ENCODE measurements at places on chromosomes 2 and 18.

DNA sequence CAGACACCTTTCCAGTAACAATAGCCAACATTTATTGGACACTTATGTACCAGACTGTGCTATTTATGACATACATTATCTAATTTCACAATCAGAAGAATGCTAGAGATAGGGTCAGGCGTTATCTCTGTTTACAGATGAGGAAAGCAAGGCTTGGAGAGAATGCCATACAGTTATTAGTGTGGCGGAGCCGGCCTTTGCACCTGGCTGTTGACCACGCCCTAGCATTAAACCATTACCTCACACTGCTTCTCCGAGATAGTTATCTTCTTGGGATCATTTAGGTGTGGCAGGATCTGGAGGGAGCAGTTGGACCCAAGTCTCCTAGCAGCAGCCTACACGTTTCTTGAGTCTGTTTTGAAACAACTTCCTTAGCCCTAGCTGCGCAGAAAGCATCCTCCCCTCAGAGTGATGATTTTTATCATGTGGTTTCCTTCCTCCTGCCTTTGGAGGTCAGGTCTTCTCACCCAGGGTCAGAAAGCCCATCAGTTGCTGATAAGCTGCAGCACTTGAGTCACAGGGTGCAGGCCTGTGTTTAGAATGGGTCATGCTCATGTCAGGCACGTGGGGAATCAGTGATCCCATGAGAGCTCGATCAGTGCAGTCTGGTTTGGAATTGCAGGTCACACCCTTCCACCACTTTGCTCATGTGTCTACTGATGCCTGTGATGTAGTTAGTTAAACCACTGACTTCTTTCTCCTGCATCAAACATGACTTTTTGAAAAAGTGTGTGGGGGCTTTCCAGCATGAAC is 118.2 kb downstream of the SPTBN1 start:
- no peak for DNase-seq

GRCh38 chr18:13159579-13159978 is 59.0 kb upstream of the LDLRAD4 start:
- DNase-seq, result peak; percentile 87

DNA sequence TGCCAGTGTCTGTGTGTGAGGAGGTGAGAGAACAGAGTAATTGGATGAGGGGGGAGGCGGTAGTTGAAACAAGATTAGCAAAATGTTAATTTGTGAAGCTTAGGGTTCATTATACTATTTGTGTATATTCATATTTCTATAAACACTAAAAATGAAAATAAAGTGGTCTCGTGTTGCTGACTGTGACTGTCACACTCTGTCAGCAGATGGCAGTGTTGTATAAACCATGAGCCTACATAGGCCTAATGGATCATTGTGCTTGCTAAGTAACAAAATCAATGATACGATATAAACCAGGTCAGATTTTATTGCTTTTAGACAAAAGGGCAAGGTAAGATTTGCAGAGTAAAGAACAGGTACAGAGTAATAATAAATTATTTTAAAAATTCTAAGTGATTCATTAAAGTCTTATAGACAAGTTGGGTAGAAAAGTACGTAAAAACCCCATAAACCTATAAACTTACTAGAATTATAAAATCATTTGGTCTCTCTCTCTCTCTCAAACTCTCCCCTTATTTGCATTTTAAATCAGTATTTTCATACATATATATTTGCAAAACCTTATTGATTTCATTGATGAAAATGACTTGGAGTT is 182.7 kb downstream of the RPIA start:
- peak; percentile 60 for DNase-seq

- no peak for DNase-seq
These were observed 113.2 kb downstream of the COL6A3 start for GRCh38 chr2:237300739-237301138.

DNA sequence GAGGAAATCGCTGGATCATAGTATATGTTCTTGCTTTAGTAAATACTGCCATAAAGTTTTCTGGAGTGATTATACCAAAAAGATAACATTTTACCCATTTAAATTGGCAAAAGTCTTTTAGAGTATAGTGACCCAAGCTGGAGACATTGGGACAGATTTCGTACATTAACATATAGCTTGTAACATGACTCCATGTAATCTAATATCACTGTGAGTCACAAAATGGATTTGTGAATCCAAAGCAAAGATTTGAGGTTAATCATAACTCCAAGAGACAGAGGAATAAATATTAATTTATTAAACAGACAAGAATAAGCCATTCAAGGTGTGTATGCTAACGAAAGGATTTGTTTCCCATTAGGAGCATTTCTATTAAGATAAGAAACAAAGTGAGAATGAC is 45.0 kb upstream of the RMP24 start:
- DNase-seq, result no peak

DNA sequence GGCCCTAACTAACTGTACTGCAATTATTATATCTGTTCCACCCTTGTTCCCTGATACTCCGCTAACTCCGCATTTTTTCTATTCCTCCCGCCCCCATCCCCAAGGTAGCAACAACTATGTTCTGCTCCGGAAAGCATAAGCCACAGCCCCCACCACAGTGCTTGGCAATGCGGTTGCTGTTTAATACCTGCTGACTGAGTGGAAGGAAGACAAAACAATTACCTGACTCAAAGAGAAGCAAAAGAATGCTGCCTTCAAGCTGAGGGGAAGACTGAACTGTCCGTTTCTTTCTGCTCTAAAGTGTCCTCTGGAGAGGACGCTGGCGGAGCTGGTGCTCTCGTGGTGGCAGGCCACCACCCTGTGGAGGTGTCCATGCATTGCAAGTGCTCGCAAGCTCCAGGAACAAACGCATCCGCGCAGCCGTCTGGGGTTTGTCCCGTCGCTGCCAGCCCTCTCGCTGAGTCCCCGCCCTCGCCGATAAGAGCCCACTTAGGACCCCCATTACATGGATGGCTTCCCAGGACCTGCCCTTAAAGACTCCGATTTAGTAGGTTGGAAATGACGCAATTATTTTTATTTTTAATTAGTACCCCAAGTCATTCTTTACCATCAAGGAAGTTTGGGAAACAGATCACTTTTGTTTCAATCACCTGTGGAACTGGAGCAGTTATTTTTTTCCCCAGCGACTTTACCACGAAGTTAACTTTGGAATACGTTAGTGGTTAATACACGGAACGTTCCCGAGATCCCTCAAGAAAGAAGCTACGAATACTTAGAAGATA is 1.6 kb upstream of the MYL12A start:
- DNase-seq, result peak; percentile 97

DNA sequence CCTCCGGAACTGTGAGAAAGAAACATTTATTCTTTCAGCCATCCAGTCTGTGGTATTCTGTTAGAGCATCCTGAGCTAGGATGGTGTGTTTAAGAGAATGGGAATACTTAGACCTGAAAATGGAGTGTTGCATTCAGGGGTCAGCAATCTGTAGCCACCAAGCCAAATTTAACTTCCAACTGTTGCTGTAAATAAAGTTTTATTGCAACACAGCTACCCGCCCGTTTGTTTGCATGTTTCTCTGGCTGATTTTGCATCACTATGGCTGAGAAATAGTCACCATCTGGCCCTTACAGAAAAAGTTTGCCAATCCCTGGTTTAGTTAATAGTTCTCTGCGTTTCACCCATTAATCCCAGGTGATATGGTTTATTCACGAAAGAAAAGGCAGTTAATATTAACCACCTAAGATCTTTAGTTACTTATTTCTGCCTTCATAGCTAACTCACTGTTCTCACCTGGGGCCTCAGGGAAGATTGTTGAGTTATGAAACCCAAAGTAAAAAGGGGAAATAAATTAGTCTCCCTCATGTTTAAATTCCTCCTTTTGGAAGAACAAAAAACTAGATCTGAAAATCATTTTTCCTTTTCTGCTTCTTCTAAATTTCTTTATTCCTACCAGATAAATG is 9.5 kb upstream of the CYS1 start:
- no peak for DNase-seq

GRCh38 chr2:5590886-5591285 is 101.3 kb upstream of the SOX11 start:
- no peak for DNase-seq

DNA sequence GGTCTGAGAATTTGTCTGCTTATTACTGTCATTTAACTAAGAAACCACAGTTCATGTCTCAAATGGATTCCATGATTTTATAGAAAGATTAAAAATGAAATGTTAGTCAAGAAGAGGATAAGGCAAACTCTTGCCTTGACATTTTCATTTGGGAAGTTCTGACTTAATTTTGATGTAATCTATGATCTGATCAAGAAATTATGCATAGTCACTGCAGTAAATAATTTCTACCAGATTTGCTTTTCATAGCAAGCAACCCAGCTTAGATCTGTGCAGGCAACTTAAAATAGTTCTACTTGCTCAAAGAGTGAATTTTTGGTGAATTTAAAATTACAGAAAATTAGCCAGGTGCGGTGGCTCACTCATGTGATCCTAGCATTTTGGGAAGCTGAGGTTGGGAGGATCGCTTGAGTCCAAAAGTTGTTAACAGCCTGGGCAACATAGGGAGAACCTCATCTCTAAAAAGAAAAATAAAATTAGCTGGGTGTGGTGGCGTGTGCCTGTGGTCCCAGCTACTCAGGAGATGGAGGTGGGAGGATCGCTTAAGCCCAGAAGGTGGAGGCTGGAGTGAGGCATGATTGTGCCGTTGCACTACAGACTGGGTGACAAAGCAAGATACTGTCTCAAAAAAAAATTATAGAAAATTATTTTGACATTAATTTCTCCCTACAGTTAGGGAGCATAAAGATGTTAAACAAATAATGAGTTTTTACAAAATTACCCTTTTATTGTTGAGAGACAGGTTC is 158.7 kb upstream of the MYO3B start:
- DNase-seq, result no peak

DNA sequence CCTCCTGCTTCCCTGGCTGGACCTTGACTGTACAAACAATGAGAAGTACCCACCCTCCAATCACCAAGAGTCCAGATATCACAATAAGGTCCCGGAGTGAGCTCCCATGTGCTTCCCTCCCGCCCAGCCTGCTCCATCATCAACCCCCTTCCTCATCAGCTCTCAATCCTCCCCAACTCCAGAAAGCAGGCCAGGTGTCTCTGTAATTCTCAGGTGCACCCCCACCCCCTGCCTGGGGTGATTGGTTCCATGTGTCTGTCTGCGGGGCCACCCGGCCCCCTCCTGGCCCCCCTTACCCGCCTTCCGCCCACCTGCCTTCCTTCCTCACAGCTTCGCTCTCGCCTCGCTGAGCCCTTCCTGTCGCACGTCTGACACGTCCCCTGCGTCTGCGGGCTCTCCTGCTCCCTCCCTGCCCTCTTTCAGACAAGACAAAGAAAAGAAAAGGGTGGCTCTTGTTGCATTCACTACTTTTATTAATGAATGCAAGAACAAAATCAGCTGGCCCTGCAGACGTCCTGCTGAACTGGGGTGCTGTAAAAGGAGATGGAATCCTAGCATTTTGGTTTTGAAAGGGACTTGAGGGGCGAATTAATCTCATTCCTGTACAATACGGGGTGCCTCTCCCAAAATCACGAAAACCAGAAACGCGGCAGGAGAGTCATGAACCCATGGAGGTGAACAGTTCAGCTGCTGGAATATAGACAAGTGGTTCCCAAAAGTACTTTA is 26.5 kb upstream of the IGFBP2 start:
- DNase-seq, result no peak

DNA sequence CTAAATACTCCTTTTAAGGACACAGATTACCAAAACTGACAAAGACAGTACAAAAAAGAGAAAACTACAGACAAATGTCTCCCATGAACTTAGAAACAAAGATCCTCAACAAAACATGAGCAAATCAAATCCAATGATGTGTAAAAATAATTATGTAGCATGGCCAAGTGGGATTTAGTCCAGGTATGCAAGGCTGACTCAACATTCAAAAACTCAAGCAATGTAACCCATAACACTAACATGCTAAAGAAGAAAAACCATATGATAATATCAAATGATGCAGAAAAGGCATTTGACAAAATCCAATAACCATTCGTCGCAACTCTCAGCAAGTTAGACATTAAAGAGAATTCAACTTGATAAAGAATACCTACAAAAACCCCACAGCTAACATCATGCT is 239.0 kb upstream of the KLHL29 start:
- no peak for DNase-seq

DNA sequence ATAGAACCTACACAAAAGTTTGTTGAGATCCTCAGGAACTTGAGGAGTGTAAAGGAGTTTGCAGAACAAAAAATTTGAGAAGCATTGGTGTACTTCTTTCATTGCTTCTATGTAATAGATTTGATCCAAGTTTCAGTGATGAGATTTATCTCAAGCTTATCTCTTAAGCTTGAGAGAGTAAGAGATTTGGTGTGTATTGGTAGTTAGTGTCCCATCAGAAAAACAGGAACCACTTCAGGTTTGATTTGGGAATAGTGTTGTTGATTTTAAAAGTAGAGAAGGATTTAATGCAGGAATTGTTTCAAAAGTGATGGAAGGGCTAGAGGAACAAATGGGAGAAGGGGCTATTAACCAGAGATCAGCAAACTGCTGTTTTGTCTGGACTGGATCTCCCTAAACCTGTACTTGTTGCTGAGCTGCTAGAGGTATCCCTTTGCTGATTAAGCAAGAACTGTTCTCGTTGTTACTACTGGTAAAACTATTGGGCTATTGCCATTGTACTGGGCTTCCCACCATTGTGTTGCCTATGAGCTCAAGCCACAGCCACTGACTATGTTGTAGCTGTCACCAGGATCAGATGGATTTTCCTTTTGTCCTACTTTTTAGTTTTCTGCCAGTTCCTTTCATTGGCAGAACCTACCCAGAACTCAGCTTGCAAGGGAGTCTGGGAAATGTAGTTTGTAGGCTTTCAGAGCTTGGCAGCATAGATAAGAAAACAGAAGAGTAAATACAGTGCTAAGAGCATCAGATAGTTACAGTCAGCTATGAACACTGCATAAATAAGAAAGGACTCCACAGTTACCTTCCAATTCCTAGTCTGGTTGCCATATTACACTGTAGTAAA is 39.3 kb downstream of the RAB10 start:
- no peak for DNase-seq

DNA sequence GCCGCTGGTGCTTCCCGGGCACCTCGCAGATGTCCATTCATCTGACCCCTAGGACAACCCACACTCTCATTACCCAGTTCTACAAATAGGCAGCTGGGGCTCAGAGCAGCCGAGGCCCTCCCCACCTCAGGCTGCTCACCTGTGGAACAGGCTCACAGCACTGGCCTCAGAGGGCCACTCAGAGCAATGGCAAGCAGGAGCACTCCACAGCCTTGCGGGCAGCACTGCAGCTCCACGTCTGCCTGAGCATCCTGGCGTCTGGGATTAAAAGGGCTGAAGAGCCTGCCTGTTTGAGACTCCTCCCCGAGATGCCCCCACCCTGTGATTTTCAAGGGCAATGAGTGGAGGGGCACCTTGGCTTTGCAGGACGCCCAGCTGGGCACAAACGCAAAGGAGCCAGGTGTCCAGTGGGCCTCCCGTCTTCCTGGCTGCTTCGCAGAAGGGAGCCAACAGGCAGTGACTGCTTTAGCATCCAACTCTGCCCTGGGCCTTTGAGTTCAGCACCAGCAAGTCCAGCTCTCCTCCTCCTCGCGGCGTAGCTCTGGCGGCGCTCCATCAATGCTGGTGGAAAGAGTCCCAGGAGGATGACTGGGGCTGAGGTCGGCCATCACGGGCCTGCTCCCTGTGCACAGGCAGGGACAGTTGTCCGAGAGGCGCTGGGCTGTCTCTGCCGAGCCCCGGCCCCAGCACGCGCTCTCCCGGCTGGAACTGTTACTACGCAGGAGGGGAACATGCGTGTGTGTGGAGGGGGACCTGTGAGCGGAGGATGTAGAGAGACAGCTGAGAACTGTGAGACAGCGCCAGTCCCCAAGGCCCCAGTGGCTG is 297.2 kb downstream of the NDUFA10 start:
- DNase-seq, result no peak

- no peak for DNase-seq
These were observed 17.1 kb downstream of the TRIB2 start for GRCh38 chr2:12733846-12734245.

- no peak for DNase-seq
These were observed 24.7 kb downstream of the PKDCC start for GRCh38 chr2:42072349-42073118.

- peak; percentile 61 for DNase-seq
These were observed 29.3 kb upstream of the FOXI3 start for GRCh38 chr2:88481691-88482336.
